Inflammatory macrophage treated with lipopolysaccharide for 4 hours (primary cell): ENCODE measurements at places on chromosomes 1 and 21.
A peak's percentile ranks its signal among the peaks of the same experiment; 100 is the strongest.

DNA sequence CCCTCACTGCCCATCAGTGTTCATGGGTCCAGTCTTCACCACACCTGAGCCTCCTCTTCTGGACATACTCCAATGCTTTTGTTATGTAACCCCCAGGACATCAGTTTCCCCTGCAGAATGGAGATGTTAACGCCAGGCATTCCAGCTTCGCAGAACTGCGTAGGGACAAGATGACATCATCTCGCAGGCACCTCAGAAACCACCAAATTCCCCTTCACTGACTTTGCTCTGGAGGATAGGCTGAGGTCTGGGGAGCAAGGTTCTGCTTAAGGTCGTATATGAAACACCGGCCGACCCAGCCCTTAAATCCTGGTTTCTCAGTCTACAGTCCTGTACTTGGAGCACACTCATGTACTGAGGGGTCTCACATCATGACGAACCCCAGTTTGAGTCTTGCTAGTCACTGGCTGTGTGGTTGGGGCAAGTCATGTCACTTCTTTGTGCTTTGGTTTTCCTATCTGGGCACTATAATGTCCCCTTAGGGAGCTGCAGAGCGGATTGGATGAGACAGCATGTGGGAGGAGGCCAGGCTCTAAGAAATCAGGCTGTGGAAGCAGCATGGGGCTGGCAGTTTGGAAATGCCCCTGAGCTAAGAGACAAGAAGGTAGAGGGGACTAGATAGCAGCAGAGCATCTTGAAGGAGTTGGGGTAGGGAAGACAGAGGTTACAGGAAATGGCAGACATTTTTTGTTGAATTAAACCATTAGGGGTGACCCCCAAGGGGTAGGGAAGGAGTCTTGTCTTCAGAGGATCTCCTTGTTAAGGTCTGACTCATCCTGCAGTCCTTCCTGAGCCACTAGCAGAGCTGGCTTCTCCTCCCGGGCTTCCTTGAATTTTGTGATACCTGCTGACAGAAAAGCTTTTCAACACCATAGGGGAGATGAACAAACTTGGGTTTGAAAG is 138.3 kb downstream of the FOXD2 start:
- no peak for DNase-seq

DNA sequence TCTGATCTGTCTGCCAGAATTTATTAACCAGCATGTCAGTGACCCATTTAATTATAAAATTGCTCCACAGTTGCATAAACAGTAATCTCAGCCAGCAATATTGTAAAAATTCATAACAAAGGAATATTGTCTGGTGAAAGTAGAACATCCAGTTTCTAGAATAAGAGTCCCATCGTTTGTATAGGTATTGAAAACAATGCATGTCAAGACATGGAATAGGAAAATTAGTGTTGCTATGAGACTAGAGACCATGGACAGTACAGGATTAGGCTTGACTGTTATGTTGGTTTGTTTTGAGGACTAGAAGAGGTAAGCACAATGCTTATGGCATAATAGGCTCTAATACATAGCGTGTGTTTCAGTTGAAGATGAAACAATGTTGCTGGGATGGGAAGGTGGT is 37.1 kb downstream of the ATF6 start:
- DNase-seq: no peak

GRCh38 chr1:66996018-66996682 is 57.8 kb downstream of the SLC35D1 start:
- peak; percentile 53 for DNase-seq

DNA sequence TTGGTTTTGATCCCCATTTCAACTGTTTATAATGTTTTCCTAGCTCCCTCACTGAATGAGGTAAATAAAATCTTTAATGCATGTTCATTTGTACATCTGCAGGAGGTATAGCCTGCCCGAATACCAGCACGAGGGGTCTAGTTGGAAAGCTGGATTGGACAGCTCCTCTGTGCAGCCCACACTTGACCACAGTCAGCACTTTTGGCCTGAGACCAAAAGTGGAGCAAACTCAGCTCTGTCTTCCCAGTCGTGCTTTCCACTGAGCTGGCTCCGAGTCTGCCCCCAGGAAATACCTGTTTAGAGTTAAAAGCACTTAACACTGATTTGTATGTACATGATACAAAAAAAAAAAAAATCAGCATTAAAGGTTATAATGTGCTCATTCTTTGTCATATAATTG is 224.4 kb downstream of the DSCAM start:
- DNase-seq: no peak

DNA sequence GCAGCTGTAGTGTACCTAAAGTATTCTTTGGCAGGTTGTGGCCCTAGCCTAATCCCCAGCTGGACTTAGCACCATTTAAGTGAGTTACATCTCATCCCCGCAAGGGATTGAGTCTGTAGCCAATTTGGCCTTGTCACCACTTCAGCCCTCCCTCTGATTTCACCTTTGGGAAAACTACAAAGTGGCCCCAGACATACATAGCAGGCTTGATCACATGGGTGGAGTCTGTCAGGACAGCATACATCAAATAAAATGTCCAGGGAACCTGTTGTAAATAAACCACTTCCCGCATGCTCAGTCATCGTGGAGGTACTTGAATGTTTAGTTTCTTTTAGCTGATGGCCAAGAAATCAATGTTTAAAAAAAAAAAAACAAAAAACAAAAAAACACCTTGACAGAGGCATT is 142.5 kb downstream of the DHRS3 start:
- no peak for DNase-seq

DNA sequence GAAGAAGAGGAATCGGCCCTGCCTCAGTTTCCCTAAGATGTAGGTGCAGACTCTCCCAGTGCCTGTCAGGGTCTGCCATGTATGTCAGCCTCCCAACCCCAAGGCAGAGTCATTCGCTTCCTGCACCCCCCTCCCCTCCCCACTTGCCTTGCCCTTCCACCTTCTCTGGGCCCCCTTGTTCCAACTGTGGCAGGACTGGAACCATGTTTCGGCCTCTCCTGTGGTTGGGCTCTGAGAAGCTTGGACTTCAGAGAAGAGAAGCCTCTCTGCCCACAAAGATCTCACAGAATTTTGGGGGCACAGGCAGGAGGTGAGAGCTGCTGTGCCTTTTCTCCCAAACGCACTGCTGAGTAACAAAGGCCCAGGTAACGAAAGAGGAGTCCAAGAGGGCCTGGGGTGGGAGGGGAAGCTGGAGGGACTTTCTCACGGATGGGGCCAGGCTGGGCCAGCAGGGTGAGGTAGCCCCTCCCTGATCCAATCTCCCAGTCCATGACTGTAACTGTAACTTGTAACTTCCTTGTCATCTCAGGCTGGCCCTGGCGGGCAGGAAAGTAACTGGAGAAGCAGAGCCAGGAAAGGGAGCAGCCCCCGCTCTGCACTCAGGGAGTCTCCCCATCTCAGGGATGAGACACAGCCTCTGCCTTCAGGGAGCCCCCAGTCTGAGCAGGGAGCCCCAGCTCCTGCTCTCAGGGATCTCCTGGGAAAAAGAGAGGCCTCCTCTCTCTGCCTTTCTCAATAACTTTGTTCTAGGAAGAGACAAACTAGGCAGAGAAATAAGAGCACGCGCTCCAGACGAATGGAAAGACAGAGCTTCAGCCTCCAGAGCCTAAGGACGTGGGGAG is 11.3 kb downstream of the CRABP2 start:
- peak; percentile 22 for DNase-seq

GRCh38 chr1:174021591-174022079 is 522 bp downstream of the RC3H1 start:
- DNase-seq: peak; percentile 52

GRCh38 chr1:172460887-172461315 is 17.0 kb upstream of the PIGC start:
- no peak for DNase-seq

- no peak for DNase-seq
These were observed 21.5 kb downstream of the PTPRF start for GRCh38 chr1:43552059-43552742.

GRCh38 chr1:28087614-28088167 is 719 bp downstream of the EYA3 start:
- DNase-seq: peak; percentile 36

- peak; percentile 71 for DNase-seq
These were observed 29.4 kb upstream of the TRIM17 start for GRCh38 chr1:228445843-228446650.

GRCh38 chr1:193079187-193079586 is 19.8 kb downstream of the RO60 start:
- no peak for DNase-seq

DNA sequence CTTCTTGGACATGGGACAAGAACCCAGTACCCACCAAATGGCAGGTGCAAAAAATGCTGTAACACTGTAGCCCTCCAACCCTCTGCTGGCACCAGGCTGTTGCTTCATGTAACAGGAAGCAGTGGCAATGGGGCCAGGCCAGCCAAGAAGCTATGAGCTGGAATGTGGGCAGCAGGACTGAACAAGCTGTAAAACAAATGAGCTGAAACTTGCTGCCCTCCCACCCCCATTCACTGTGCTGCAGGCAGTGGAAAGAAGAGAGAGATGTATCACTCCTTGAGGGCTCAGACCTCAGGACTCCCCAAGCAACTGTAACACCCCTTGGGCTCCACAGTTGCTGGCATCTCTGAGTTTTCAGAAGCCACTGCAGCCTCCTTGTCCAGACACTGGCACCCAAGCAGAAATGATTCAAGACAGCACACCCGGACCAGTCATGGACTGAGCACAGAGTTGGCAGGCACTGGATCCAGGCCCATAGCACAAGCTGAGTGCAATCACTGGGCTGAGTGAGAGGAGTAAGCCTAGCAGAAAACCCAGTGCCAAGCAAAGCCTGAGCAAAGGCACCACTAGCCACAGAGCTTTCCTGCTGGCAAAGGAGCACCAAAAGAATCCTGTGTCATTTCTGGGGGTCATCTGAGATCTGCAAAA is 321.4 kb upstream of the CXADR start:
- no peak for DNase-seq

DNA sequence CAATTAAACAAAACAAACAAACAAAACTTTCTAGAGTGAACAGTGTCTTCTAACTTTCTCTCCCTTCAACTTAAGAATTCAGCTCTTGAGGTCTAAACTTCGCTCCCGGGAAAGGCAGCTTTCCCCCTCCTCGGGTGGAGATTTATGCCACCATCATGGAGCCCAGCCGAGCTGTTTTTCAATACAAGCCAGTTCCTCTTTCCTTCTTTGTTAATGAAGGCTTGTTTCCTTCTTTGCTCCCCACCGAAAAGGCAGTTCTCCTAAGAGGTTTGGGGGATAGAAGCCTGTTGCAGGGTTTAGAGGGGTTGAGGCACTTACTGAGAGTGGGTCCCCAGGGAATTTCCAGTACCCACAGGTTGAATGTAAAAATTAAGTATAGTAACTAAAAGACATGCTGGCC is 26.5 kb downstream of the OLIG1 start:
- DNase-seq: peak; percentile 32

- DNase-seq: no peak
These were observed 77.8 kb upstream of the SPAG17 start for GRCh38 chr1:118262865-118263264.

GRCh38 chr1:56435434-56436262 is 143.7 kb downstream of the PLPP3 start:
- DNase-seq: no peak

DNA sequence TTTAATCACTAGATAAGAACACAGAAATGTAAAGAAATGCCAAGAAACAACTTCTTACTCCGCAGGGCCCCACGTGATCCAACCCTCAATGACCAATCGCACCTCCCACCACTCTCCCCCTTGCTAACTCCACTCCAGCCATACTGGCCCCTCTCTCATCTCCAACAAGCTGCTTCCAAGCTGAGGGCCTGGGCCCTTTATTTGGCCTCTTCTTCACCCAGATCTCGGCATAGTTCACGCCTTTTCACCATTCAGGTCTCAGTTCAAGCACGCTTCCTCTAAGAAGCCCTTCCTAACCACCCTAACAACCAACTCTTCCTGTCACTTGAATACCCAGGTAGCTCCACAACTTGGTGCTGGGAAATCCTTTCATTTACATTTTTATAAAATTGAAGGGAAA is 110.7 kb downstream of the TGFBR3 start:
- no peak for DNase-seq

- no peak for DNase-seq
These were observed 375.6 kb upstream of the PRMT6 start for GRCh38 chr1:106680776-106681344.

- no peak for DNase-seq
These were observed 290.5 kb upstream of the DPYD start for GRCh38 chr1:98211271-98211845.

- DNase-seq: no peak
These were observed 26.2 kb downstream of the OR10J5 start for GRCh38 chr1:159509440-159510228.

GRCh38 chr1:61869691-61870109 is 127.4 kb downstream of the PATJ start:
- DNase-seq: no peak

- DNase-seq: no peak
These were observed 124.1 kb upstream of the KCNK2 start for GRCh38 chr1:214958486-214958885.

GRCh38 chr1:99069146-99069545 is 64.5 kb upstream of the PLPPR5 start:
- no peak for DNase-seq

GRCh38 chr1:6313393-6314200 is 52.7 kb upstream of the GPR153 start:
- no peak for DNase-seq

GRCh38 chr1:228050571-228051231 is 31.8 kb upstream of the ARF1 start:
- no peak for DNase-seq

DNA sequence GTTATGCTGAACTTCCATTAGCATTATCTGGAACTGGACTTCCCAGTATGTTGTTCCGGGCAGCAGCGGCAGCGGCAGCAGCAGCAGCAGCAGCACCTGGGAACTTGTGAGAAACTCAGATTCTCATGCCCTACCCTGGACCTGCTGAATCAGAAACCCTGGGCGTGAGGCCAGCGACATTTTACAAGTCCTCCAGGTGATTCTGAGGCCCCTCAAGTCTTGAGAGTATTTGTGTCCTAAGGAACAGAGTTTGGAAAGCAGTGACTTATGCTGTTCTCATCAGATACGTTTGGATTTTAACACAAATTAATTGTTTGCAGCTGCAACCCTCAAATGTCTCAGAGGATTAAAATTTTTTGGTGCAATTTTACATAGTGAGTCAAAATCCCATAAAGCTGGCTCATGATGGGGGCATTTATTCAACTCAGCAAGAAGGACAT is 157.2 kb upstream of the KAZN start:
- no peak for DNase-seq

DNA sequence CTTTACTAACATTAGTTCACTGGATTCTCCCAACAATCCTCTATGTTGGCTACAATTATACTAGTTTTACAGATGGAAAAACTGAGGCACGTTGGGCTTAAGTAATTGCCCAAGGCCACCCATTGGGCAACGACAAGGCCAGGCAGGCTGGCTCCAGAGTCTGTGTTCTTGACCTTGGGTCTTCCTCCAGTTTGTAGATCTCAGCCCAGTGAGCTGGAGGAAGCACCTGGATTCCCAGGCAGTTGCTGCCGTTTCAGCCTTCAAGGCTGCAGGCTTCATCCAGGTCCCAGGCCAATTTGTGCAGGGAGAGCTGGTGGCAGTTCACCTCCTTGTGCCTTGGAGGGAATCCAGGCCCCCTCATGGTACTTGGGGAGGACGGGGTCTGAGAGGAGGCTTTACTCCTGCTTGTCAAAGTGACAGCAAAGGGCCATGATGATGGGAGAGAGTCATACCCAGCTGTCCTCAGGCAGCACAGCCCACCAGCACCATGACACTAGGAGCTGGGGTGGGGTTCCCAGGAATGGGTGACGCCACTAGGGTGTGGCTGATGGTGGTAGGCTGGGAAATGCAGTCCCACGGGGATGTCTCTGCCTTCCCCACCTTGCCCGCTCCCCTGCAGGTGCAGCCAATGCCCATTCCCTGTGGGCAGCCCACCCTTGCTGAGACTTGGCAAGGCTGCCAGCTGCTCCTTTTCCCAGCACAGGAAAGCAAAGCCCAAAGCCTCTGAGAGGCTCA is 27.1 kb downstream of the PKP1 start:
- DNase-seq: peak; percentile 10
